ENCODE measurements at places on chromosomes 5 and 9. TPM values are rescaled to one million over a fixed set of nuclear protein-coding genes. Genes with fewer than 3 reads are reported as not detected.

The PRRC1 gene
- 70.7 TPM for total RNA-seq

- DNase-seq, result no peak
Measured at GRCh38 chr5:83167538-83167937, 90.2 kb downstream of the XRCC4 start.

GRCh38 chr9:70567511-70567910, 153.1 kb upstream of the KLF9 start:
- no peak for DNase-seq

DNA sequence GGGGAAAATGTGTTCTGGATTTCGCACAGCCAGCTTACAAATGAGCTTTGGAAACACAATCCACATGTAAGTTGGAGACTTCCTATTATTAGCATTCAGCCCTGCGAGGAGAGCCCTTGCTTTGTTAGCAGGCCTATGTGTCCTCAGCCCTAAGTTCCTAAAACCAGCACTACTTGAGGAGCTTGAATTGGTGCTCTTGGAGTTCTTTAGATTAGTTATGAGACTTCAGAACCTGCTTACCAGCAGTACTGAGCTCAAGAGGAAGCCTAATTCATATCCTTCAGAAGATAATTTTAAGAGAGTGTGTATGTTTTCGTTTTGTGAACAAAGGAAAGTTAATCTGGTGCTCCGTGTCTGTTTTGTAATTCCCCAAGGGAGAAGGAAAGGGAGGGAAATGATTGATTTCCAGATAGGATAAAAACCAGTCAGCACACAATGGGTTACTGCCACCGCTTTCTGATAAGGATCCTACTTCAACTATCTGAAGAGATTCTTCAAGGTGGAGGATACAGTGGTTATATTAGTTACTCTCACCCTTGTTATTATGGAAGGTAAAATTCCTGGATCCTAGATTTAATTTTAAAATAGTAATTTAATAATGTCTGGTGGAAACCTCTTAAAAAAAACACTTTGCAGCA, 35.2 kb downstream of the PIK3R1 start:
- no peak for DNase-seq

The STOML2 gene
- total RNA-seq, result 192 TPM
